ENCODE measurements at places on chromosomes 2 and 18. TPM values are rescaled to one million over a fixed set of nuclear protein-coding genes. Genes with fewer than 3 reads are reported as not detected.
A peak's percentile ranks its signal among the peaks of the same experiment; 100 is the strongest.

GRCh38 chr18:44818668-44819403 is 138.1 kb downstream of the SETBP1 start:
- H3K4me3 ChIP-seq: peak overlapping the region; percentile 39
- DNase-seq: no peak

- no peak overlapping the region for H3K27ac ChIP-seq
- no peaks in the 10 kb centered on the region for H3K27me3 ChIP-seq
- no peaks in the 10 kb centered on the region for H3K36me3 ChIP-seq
- peaks cover 6% of the 10 kb centered on the region for H3K4me1 ChIP-seq
- no peak for DNase-seq
- no peak overlapping the region for H3K4me3 ChIP-seq
Measured at GRCh38 chr2:240760576-240761246, 59.3 kb downstream of the KIF1A start.

Gene SMAD2
- 97.3 TPM for total RNA-seq

DNA sequence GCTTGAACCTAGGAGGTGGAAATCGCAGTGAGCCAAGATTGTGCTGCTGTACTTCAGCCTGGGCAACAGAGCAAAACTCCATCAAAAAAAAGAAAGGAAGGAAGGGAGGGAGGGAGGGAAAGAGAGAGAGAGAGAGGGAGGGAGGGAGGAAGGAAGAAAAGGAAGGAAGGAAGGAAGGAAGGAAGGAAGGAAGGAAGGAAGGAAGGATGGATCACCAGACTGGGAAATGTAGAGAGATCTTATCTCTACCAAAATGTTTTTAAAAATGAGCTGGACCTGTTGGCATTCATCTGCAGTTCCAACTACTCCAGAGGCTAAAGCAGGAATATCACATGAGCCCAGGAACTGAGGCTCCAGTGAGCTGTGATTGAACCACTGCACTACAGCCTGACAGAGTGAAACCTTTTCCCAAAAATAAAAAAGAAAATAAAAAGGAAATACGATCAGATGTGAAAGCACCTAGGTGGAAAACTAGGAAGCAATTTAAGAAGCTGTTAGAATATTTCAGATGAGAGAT is 239.4 kb downstream of the CDH7 start:
- no peak overlapping the region for H3K4me3 ChIP-seq
- no peak overlapping the region for H3K27ac ChIP-seq
- H3K4me1 ChIP-seq: no peaks in the 10 kb centered on the region
- H3K36me3 ChIP-seq: no peaks in the 10 kb centered on the region

- no peak for DNase-seq
- peaks cover 2% of the 10 kb centered on the region for H3K4me1 ChIP-seq
Measured at GRCh38 chr2:147177071-147177857, 667.6 kb upstream of the ACVR2A start.

GRCh38 chr2:191228861-191229260 is 16.3 kb upstream of the MYO1B start:
- H3K4me1 ChIP-seq: no peaks in the 10 kb centered on the region
- H3K4me3 ChIP-seq: no peak overlapping the region
- H3K27ac ChIP-seq: no peak overlapping the region

- DNase-seq: no peak
- no peaks in the 10 kb centered on the region for H3K36me3 ChIP-seq
- no peaks in the 10 kb centered on the region for H3K27me3 ChIP-seq
- no peaks in the 10 kb centered on the region for H3K4me1 ChIP-seq
- no peak overlapping the region for H3K27ac ChIP-seq
- H3K4me3 ChIP-seq: no peak overlapping the region
Measured at GRCh38 chr2:2800697-2801096, 469.6 kb upstream of the MYT1L start.

DNA sequence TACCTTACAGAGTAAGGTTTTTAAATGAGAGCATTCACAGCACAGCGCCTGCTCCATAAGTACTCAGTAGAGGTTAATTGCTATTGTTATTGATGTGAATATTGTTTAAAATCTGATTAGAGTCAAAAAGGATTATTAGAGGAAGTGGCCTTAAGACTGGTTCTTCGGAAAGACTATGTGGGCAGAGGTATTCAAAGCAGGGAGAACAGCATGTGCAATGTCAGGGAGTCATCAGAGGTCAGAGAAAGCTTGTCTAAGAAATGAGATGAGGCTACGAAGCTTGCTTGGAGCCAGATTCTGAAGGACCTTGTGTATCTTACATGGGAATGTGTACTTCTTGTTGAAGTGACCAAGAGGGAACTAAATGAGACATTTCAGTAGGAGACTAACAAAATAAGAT is 49.8 kb downstream of the PMS1 start:
- no peak overlapping the region for H3K4me3 ChIP-seq
- no peak overlapping the region for H3K27ac ChIP-seq
- H3K4me1 ChIP-seq: peaks cover 8% of the 10 kb centered on the region
- no peak for DNase-seq
- peaks cover 24% of the 10 kb centered on the region for H3K36me3 ChIP-seq

- peak overlapping the region; percentile 97 for H3K27ac ChIP-seq
- H3K36me3 ChIP-seq: no peaks in the 10 kb centered on the region
- H3K27me3 ChIP-seq: no peaks in the 10 kb centered on the region
- H3K4me3 ChIP-seq: peak overlapping the region; percentile 85
Measured at GRCh38 chr2:231615058-231615671, 22.5 kb downstream of the TEX44 start.

Gene PAIP2B
- total RNA-seq: 3.7 TPM

- DNase-seq: no peak
- H3K36me3 ChIP-seq: no peaks in the 10 kb centered on the region
- no peak overlapping the region for H3K27ac ChIP-seq
- H3K27me3 ChIP-seq: no peaks in the 10 kb centered on the region
Measured at GRCh38 chr2:233832414-233832813, 21.9 kb downstream of the HJURP start.

DNA sequence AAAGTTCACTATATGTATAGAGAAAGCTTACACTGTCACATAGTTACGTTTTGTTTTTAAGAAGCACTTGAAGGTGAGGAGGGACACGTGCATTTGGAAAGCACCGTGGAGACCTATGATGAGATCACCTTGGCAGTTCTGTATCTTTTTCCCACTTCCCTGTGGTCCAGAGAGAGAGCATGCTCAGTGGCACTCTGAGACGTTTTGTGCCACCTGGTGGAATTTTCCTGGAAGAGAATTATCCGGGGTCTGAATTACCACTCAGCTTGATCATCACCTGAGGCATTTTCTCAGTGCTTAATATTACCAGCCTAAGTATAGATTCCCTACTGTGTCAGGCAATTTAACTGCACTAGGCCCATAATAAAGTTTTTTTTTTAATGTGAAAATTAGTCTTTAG is 469.4 kb upstream of the SMIM21 start:
- no peaks in the 10 kb centered on the region for H3K36me3 ChIP-seq
- H3K4me1 ChIP-seq: no peaks in the 10 kb centered on the region
- H3K27me3 ChIP-seq: no peaks in the 10 kb centered on the region
- DNase-seq: no peak

Gene REEP1
- not detected for total RNA-seq

Gene MYL12B
- 185 TPM for total RNA-seq

Gene MLPH
- not detected for total RNA-seq

Gene RASGRP3
- 205 TPM for total RNA-seq

Gene DNER
- not detected for total RNA-seq

Gene REG1B
- total RNA-seq: not detected

- H3K4me3 ChIP-seq: no peak overlapping the region
- no peak for DNase-seq
- H3K27me3 ChIP-seq: no peaks in the 10 kb centered on the region
- no peaks in the 10 kb centered on the region for H3K36me3 ChIP-seq
- H3K27ac ChIP-seq: no peak overlapping the region
Measured at GRCh38 chr2:12087671-12088380, 341.4 kb downstream of the LPIN1 start.

Gene GAL3ST2
- total RNA-seq: not detected

GRCh38 chr2:113672326-113672932 is 45.4 kb downstream of the RABL2A start:
- no peak overlapping the region for H3K27ac ChIP-seq
- H3K36me3 ChIP-seq: no peaks in the 10 kb centered on the region
- H3K4me1 ChIP-seq: no peaks in the 10 kb centered on the region
- H3K4me3 ChIP-seq: no peak overlapping the region

Gene CHRND
- total RNA-seq: not detected

DNA sequence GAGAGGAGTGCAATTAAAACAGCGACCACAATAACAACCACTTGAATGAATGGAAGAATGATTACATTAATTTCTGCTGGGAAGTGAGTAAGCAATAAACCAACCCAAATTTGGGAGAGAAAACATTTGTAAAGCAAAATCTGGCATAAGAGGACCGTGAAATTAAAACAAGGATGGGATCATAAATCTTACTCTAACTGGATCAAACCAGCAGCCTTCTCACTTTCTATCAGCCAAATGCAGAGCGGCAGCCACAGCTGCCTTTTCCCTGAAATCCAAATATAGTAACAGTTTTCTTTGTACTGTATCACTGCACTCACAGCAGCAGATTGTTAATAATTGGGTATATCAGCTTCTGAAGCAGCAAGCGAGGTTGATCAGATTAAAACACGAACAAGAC is 245.2 kb upstream of the REG3G start:
- DNase-seq: no peak
- no peaks in the 10 kb centered on the region for H3K27me3 ChIP-seq
- no peak overlapping the region for H3K27ac ChIP-seq

DNA sequence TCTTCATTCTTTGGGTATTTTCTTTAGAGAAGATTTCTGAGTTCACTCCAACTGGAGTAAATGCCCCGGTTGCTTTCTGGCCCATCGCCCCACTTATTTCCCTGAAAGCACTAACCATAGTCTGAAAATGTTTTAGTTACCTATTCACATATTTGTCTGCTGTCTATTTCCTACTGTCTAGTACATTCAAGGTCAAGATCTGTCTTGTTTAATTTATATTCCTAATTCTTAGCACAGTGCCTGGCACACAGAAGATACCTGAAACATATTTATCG is 134.4 kb upstream of the KLHL14 start:
- H3K4me1 ChIP-seq: peaks cover 63% of the 10 kb centered on the region
- no peak overlapping the region for H3K27ac ChIP-seq
- H3K27me3 ChIP-seq: no peaks in the 10 kb centered on the region

Gene CFC1
- not detected for total RNA-seq

DNA sequence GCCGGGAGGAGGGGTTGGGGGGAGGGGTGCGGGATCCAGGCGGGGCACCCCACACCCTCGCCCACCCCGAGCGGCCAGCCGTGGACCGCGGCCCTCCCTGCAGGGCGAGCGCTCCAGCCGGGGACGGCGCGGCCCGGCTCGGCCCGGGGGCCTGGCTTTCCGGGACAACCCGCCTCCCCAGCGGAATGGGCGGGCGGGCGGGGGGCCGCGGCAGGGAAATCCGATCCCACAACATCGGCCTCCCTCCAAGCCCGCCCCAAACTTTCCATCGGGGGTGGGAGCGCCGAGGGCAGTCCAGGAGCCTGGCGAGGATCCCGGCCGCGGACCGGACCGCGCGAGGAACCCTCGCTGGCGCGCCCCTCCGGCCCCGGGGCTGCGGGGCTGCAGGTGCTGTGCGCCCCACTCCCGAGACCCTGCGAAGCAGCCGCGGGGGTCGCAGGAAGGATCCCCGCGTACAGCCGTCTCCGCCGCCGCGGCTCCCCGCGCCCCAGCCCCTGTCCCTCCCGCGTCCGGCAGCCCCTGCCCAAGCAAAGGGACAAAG is 529 bp downstream of the SEMA4C start:
- peaks cover 34% of the 10 kb centered on the region for H3K4me1 ChIP-seq
- H3K27ac ChIP-seq: no peak overlapping the region
- H3K4me3 ChIP-seq: no peak overlapping the region
- no peak for DNase-seq
- peaks cover 26% of the 10 kb centered on the region for H3K27me3 ChIP-seq
- H3K36me3 ChIP-seq: no peaks in the 10 kb centered on the region

- no peak overlapping the region for H3K27ac ChIP-seq
- peaks cover 12% of the 10 kb centered on the region for H3K4me1 ChIP-seq
- H3K4me3 ChIP-seq: no peak overlapping the region
- no peak for DNase-seq
Measured at GRCh38 chr2:145757503-145758246, 1237.8 kb upstream of the ZEB2 start.

DNA sequence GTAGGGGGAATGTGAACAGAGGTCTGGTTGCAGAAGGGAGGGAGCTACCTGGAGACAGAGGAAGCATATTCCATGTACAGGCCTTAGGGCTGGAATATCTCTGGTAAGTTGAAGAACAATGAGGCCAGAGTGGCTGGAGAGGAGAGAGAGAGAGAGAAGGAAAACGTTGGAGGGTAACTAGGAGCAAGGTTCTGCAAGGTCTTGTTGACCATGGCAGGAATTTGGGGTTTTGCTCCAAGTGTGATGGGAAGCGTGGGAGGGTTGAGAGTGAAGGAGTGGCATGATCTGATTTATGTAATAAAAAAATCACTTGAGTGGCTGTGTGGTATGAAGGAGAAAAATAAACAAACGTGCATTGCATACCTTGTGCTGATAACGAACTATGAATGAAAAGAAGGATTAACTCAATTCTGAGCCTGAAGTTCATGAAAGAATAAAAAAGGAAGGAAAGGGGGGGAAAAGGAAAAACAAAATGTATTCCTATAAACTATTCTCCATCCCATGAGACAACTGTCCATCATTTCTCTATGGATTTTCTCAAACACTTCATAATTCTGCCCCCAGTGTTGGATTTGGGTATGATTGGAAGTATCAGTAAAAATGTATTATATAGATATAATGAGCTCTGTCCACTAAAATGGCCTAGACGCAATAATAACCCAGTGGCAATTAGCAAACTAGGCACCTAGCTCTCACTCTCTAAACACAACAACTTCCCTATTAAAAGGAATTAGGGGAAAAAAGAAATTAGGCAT is 59.7 kb upstream of the PMAIP1 start:
- H3K4me1 ChIP-seq: peaks cover 19% of the 10 kb centered on the region
- H3K4me3 ChIP-seq: no peak overlapping the region
- no peaks in the 10 kb centered on the region for H3K36me3 ChIP-seq
- no peaks in the 10 kb centered on the region for H3K27me3 ChIP-seq
- H3K27ac ChIP-seq: no peak overlapping the region
- DNase-seq: no peak

Gene CKAP2L
- 1.2 TPM for total RNA-seq

Gene TRIM43
- not detected for total RNA-seq

DNA sequence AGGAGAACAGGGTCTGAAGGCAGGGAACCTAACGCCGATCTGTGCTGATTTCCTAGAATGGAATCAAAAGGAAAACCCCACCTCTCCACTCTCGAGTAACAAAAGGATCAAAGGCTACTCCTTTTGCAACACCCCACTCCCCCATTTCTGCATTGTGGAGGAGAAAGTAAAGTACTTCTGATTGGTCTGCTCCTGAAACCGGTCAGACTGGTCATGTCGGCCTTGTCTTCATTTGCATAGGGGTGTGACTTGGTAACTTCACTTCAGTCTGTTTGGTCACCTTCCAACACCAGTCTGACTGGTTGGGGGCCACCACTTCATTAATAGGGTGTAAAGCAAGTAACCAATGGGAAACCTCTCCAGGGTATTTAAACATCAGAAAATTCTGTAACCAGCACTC is 771.9 kb downstream of the ERBB4 start:
- H3K27ac ChIP-seq: no peak overlapping the region
- no peak for DNase-seq
- H3K4me3 ChIP-seq: no peak overlapping the region
- no peaks in the 10 kb centered on the region for H3K4me1 ChIP-seq

Gene FLACC1
- total RNA-seq: 4.6 TPM

GRCh38 chr2:38794235-38794946 is 16.4 kb downstream of the GEMIN6 start:
- peaks cover 20% of the 10 kb centered on the region for H3K36me3 ChIP-seq
- no peak for DNase-seq
- H3K4me3 ChIP-seq: no peak overlapping the region
- no peak overlapping the region for H3K27ac ChIP-seq

GRCh38 chr2:127783101-127783500 is 27.9 kb downstream of the WDR33 start:
- peaks cover 28% of the 10 kb centered on the region for H3K4me1 ChIP-seq
- H3K36me3 ChIP-seq: peaks cover 30% of the 10 kb centered on the region
- H3K27me3 ChIP-seq: no peaks in the 10 kb centered on the region
- no peak for DNase-seq
- no peak overlapping the region for H3K27ac ChIP-seq

Gene DQX1
- total RNA-seq: 0.51 TPM

Measured in activated B cell treated with CpG ODN at 0.5 μM for 24 hours (primary cell).